ENCODE measurements at places on chromosomes 2 and 18.

DNA sequence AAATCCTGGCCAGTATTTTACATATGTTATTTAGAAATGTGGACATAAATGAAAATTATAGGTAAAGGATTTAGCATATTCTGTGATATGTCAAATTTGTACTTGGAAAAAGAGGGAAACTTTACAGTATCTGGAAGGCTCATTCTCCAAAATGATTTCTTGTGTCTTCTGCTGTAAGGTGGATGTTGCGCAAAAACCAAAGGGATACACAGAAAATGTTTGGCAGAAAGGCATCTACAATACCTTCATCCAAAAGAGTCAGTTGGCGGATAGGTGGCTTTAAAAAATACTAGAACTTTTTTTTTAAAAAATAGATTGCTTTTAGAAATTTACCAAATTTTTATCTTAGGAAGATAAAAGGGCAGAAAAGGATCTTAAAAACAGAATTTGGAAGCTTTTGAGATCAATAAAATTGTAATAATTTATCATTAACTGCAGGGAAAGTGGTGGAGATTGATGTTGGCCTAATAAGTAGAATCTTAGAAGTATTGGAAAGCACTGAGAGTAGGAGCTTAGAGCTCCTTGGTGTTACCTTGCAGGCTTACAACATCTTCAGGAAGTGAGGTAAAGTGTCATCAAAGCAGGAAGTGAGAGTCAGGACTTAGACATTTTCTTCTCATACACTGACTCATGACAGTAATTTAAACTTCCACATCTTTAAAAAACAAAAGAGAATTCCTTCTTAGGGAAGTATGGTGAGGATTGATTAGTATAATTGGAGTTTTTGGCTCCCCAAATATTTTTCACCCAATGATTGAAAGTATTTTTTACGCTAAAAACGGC lies 2.1 kb downstream of the NABP1 start:
- DNase-seq = no peak

DNA sequence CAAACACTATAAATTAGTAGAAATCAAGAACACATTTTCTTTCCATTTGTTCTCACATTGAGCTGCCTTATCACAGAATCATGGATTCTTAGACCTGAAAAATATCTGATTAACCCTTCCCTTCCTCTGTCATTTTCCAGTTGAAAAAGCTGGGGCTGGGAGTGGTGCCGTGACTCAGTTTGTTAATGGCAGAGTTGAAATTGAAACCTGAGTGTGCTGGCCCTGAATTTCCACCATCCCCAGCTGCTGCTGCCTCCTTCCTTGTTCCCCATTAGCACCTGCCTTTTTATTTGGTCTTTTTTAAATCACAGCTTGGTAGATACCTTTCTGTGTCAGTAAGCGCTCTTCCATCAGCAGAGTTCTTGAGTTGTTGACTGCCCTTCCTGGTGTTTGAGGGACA lies 10.6 kb downstream of the FARP2 start:
- no peak for DNase-seq

DNA sequence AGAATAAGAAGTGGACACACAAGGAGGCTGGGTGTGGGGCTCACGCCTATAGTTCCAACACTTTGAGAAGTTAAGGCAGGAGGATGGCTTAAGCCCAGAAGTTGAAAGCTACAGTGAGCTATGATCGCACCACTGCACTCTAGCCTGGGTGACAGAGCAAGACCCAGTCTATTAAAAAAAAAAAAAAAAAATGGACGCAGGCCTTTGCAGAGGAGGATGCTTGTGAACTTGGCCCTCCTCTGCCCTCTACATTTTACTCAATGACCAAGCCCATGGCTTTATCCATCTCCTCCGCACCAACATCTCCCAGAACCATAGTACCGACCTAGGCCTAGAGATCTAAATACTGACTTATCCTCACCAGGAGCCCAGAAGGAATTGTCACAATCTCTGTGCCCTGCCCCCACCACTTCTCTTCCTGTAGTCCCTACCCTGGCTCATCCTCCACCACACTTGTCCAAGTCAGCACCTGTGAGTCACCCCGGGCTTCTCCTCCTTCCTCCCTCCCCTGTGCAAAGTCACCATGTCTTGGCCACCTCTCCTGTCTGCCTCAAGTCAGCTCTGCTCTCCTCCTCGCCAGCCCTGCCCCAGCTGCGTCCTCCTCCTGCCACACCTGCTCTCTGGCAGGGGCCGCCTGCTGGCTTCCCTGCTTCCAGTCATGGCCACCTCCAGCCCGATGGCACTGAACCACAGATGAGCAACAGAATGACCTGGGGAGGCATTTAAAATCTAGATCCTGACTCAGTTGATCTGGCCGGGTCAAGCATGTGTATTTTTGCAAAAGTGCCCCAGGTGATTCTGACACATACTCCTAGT lies 35.8 kb upstream of the ASPRV1 start:
- no peak for DNase-seq

DNA sequence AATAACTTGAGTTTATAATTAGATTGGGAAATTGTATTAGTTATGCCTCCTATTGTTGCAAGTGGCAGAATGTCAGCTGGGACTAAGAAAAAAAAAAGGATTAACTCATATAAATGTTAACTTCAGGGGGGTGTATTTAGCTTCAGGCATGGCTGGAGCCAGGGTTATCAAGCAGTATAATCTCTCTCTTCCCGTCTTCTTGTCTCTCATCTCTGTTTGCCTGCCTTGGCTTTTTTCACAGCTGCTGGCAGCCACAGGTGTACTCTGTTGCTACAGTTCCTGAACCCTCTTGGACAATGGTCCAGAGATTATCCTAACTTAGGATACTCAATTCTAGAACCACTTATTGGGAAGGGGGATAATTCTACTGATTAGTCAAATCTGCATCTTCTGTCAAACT lies 370.7 kb upstream of the MEX3C start:
- no peak for DNase-seq

- no peak for DNase-seq
Measured at GRCh38 chr2:86065512-86065911, 40.2 kb downstream of the POLR1A start.

- DNase-seq = no peak
Measured at GRCh38 chr2:172098650-172099471, 3.8 kb downstream of the DLX2 start.

DNA sequence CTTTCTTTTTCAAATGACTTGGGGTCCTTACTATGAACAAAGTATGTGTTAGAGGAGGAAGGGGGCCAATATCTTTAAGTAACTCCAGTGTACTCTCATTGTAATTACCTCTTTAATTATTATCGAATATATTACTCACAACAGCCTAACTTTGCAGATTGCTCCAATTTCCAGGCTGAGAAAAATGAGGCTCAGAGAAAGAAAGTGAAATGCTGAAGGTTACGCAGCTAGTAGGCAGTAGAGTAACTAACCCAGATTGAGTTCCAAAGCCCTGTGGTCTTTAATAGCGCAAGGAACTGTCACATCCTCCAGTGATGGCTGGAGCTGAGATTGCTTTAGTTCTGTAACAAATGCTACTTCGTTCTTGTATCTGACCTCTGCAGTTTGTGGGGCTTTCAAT lies 2.2 kb upstream of the GYPC start:
- no peak for DNase-seq
